Endodermal cell (in vitro differentiated cells): ENCODE measurements at places on chromosomes 13 and 19.

GRCh38 chr13:103810026-103810425, 743.8 kb upstream of the SLC10A2 start:
- no peak for DNase-seq

- DNase-seq: no peak
Measured at GRCh38 chr19:858868-859843, at the start of gene CFD. TSS of gene CFD (plus strand) at chr19:859664. CDS start at chr19:859690, 26 bp downstream.

DNA sequence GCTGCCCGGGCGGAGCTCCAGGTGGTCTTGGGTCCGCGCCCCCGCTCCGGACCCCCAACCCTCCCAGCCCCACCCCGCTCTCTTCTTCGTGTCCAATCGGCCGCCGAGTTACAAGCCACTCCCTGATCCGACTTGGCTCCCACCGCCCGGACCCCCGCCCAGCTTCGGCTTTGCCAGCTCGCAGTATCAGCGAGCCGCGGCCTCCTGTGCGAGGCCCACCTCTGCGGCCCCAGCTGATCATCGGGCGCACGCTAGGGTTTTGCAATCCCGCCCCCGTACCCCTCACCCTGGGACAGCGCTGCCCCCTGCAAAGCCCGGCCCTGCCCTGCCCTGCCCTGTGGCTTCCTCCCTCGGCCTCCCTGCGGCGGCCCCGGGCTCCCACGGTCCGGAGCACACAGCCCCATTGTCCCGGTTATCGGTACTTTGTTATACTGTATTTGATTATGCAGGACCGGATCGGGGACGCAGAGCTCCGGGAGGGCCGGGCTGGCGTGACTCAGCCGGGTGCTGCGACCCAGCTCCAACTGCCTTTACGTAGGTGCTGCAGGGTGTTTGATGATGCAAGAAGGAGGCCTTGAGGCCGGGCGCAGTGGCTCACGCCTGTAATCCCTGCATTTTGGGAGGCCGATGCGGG, 598 bp upstream of the LPAR2 start:
- DNase-seq: peak; percentile 96

DNA sequence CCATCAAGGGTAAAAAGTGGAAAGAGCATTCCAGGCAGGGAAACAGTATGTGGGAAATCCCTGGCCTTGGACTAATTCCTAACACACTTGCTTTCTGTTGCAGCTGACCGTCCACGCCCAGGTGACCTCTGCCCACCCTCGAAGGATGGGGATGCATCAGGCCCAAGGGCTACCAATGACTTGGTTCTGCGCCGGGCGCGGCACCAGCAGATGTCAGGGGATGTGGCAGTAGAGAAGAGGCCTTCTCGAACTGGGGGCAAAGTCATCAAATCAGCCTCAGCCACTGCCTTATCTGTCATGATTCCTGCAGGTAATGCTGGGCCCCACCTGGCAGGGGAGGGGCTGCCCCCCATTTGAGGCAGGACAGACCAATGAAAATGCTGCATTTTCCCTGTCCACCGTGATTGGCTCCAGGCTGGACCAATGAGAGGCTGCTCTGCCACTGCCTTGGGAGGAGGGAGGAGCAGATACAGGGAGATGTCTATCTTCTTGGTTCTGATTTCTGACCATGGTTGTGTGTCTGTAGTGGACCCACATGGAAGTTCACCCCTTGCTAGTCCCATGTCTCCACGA, 12.6 kb downstream of the DNASE2 start:
- DNase-seq: peak; percentile 84

DNA sequence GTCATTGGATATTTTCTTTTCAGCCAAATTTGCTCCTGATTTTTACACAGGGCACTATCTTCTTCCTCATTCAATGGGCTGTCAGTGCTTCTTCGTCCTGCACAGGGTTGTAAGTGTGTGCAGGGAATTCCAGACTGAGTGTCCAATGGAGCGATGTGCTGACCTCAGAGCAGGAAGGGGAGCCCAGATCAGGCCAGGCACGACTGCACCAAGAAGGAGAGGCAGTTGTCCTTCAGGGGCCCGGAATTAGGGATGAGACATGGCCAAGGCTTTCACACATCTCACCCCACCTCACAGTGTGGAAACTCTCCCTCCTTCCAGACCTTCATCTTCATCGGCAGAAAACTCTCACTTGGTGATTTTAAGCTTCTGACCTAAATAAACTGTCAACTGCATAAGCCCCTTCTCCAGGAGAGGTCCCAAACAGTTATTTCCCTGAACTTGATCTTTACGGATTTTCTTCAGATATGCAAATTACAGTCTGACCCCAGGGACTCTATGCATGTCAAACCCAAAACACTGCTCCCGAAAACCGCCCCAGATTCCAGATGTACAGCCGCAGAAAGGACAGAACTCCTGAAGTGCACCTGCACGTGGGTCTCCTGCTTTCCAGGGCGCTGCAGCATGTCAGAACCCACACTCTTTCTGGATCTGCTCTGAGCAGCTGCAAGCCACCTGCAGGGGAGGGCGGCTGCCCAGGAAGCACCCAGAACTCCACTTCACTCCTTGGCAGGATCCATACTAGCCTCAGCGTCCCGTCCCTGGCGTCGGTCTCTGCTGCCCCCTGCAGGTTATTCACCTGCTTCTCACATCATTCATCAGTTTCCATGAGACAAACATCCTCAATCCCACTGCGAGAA, 625 bp upstream of the ZNF20 start:
- peak; percentile 96 for DNase-seq

GRCh38 chr19:39765091-39766076, 13.3 kb upstream of the LEUTX start:
- DNase-seq: peak; percentile 85

DNA sequence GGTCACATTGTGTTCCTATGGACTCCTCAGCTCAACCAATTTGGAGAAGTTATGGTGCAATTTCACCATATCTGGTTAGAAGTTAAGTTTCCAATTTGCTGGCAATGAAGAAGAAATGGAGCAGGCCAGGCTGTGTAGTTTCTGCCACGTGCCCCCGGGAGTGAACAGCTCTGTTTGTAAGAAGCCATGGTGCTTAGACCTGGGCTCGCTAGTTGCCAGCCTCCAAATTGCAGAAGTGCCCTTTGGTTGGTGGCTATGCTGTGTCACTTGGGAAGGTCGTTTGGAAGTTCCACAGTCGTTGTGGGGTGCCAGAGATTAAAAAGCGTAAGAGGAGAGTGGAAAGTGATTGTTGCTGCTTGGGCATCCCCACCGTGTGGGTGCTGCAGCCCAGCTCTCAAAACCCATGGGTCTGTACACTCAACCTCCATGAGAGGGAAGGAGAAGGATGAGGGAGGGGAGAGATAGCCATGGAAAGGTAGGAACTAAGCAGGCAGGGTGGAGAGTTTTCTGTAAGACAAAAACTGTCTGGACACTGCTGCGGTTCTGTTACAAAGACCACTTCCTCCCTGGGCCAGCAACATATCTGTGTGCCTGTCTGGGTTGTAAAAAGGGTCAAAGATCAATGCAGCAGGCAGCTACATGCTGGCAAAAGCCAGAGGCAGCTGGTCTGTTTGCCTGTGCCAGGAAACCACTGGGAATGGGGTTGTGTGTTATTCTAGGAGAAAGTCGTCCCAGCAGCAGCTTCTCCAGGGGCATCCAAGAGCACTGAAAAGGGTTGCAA, 10.8 kb downstream of the ALOX5AP start:
- DNase-seq: no peak

- DNase-seq: peak; percentile 34
Measured at GRCh38 chr19:3129112-3129511, 6.7 kb upstream of the GNA15 start.

DNA sequence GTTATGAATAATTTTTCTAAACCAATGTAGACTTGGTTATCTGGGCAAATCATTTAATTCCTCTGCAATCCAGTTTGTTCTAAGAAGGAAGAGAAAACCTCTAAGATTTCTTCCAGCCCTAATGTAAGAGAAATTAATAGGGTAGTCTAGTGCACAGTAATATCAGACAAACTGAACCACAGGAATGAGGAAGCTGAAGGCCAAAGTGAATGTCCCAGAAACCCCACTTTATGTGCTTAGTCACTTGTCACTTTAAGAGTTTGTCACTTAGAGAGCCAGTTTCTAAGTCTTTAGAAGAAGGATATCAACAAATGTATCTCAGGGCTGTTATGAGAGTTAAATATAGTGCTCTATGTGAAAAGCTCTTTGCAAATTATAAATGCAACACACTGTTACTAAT, 750.6 kb downstream of the DIAPH3 start:
- no peak for DNase-seq

DNA sequence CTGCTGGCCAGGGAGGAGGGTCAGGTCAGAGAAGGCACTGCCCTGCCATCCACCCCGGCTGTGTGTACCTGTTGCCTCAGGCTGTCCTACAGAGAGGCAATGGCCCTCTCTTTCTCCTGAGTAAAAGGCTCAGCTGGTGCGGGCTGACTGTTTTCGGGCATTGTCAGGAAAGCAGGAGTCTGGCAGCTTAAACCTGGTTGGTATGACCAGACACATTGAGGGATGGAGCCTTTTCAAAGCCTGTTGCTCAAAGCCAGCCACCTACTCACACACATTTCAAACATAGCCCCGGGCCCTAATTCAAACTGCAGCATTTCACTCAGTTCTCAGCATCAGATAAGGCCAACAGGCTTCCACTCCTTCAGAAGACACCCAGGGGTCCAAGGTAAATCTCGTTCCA, 61.8 kb upstream of the PDX1 start:
- no peak for DNase-seq

DNA sequence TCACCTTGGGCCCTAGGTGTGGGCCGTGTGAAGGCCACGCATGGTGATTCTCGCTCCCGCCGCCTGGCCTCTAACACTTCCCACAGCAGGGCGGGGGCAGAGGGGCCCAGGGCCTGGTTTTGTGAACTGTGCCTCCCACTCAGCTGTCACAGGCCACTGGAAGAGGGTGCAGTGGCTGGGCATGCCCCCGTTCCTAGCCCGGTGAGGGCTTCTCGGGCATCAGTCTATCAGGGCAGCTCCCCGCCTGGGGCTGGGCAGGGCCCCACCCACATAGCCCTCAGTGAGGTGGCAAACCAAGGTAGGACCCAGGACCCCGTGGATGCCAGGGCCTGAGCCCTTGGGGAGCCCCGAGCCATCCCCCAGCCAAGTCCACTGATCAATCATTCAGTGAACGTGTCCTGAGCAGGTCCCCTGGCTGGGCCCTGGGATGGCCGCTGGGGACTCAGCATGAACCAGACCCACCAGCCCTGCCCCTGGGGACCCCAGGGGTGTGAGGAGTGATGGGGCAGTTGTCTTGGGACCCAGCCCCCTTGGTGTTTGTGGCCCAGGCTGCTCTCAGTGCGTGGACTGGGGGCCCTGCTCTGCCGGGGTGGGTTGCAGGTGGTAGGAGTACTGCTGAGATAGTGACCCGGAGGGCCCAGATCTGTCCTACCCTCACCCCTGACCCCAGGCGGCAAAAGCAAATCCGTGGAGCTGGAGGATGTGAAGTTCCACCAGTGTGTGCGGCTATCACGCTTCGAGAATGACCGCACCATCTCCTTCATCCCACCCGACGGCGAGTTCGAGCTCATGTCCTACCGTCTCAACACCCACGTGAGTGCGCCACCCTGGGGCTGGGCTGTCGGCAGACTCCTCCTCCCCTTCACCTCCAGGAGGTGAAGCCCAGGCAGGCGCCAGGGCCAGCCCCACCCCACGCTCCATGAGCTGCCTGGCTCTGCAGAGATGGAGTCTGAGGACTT, 29.4 kb downstream of the AP1M1 start:
- no peak for DNase-seq

DNA sequence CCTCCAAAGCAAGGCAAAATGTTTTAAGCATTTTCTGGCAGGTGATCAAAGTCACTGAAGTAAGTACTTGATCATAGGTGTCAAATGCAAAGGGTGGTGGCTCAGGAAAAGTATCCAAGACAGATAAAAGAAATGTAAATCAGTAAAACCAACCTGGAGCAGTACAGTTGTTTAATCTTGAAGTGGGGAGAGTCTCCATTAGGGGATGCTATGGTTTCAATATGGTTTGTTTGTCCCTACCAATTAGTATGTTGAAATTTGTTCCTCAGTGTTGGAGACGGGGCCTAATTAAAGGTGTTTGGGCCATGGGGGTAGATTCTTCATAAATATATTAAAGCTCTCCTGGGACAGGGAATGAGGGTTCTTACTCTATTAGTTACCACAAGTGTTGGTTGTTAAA, 1781.7 kb upstream of the PRR20A start:
- DNase-seq: no peak

- DNase-seq: no peak
Measured at GRCh38 chr13:99723878-99724277, 222.6 kb downstream of the TM9SF2 start.

GRCh38 chr19:15463861-15464371, 428 bp downstream of the RASAL3 start:
- peak; percentile 70 for DNase-seq

GRCh38 chr19:32870981-32871451, 1.4 kb upstream of the SLC7A9 start:
- DNase-seq: no peak
